ENCODE measurements at places on chromosomes 5 and 9.

- peak; percentile 32 for DNase-seq
These were observed 16.7 kb upstream of the COMMD10 start for GRCh38 chr5:116068028-116068632.

GRCh38 chr5:10678244-10678643 lies 82.8 kb downstream of the DAP start:
- no peak for DNase-seq

GRCh38 chr5:124783285-124783684 lies 36.8 kb upstream of the ZNF608 start:
- no peak for DNase-seq

DNA sequence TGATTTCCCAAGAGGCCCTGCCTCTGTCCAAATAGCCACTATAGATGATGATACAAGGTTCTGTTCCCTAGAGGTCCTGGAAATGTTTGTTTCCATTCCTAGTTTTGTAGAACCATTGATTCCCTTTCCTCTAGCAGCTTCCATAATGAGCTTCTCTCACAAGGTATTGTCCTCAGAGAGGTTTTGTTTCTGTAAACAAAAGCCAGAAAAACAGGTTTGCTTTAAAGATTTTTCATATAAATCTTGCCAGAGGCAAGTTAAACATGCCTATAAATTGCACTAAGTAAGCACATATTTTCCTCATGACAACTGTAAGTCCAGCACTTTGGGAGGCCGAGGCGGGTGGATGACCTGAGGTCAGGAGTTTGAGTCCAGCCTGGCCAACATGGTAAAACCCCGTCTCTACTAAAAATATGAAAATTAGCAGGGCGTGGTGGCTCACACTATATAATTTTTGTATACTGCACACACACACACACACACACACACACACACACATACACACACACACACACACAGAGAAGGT lies 1787.7 kb downstream of the EFNA5 start:
- DNase-seq = no peak

- no peak for DNase-seq
These were observed 175.6 kb upstream of the COX7C start for GRCh38 chr5:86442036-86442745.

DNA sequence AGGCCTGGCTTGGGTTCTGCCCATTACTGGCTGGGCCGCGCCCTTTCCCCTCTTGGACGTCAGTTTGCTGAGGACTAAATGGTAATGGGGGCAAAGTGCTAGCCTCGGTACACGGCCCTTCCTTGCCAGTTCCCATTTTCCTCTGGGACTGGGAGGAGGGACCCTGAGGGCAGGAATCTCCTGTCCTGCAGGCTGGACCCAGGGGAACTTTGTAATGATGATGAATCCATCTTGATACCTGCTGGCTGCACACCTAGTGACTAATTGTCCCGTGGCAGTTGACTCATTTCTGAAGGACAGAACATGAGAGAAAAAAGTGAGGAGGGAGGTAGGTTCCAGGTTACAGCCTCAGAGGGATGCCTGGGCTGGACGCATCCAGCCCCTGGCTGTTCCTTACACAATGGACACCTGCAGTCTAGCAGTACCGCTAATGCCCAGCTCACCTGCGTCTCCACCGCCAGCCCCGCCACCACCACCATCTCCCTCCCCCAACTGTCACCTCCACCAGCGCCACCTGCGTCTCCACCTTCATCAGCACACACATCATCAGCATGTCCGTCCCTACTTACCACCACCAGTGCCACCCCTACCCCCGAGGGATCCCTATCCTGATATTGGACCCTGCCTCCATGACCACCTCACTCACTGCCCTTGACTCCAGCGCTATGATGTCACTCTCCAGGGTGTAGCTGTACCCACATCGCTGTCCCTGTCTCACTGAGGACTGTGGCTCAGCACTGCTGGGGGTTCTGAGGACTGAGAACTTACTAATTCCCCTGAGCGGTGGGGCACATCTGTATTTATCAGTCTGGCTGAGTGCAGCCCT lies 4.3 kb downstream of the CDHR2 start:
- DNase-seq = no peak

DNA sequence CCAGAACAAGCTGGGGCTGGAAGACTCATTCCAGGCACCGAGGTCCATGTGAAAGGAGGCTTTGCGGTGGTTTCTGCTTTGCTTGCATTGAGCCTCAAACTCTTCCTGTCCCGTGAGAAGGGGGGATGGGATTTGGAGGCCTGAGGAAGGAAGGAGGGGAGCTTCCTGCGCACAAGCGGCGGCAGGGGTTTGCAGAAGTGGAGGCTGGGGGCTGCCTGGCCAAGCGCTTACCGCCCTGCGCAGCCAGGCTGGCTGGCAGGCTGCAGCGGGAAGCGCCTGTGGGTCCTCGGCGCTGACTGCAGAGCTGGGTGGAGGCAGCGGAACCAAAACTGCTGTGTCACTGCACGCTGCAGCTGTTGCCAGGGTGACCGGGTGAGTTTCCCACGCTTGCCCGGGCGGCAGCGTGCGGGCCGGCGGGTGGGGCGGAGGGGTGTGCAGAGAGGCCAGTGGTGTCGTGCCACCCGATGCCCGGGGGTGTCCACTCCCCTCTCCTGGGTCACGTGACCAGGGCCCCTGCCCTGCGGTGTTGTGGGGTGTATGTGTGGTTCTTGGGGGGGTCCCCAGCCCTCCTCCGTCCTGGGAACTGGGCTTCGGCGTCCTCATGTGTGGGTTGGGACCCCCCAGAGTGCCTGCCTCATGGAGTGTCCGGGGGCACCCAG lies 81.0 kb downstream of the RXRA start:
- DNase-seq = peak; percentile 98

DNA sequence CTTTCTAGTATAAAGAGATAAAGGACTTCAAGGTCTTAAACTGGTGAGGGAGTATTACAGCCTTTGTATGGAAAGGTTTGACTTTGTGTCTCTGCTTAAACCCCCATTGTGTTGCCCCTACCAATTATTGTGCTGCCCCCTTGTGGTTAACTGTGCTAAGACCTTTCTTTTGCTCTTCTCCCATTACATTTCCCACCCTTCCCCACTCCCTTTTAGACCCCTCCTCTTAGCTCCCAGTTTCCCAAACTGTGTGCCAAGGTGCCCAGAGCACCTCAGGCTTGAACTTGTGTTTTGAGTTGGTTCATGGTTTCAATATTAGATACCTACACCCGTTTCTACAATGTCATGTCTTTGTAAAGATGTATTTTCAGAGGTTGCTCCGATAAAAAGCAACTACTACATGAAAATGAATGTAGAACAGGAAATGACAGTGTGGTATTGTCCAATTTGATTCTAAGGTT lies 2.9 kb downstream of the JAK2 start:
- DNase-seq = peak; percentile 55

GRCh38 chr5:55929020-55929799 lies 65.6 kb downstream of the IL6ST start:
- DNase-seq = no peak

GRCh38 chr5:40775846-40776657 lies 20.3 kb upstream of the TTC33 start:
- DNase-seq = no peak

DNA sequence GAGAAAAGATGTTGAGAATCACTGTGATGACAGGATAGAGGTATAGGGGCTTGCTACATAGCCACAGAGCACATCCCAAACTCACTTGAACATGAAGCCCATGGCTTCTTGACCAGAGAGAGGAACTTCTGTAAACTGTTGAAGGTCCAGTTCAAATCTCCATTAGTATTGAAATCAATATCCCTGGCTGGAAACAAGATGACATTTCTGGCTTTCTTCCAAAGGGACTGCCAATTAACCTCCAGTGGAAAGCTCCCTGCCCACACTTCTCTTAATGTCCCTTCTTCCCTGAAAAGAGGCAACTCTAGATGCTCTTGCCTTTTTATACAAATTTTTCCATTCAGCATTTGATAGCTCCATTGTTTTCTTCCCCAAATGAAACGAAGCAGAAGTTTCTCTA lies 612.1 kb downstream of the EBF1 start:
- no peak for DNase-seq

DNA sequence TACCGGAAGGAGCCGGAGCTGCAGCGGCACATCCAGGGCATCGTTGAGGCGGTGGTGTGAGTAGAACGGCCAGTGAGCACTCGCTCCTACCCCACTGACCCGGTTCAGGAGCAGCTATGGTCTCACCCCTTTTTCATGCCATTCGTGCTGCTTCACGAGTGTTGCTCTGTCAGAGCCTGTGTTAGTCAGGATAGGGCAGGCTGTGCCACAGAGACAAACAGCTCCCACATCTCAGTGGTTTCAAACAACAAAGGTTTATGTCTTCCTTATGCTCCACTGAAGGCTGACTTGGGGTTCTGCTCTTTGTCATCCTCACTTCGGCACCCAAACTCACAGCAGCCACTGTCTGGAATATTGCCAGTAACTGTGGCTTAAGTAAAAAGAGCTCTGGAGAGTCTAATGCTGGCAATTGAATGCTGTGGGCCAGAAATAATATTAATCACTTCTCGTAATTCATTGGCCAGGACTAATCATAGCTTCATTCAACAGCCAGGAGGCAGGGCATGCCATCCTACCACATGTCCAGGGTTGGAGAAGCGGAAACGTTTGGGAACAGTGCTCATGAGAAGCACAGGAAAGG lies 28.4 kb downstream of the ARHGEF37 start:
- no peak for DNase-seq

GRCh38 chr5:67141644-67142043 lies 55.0 kb downstream of the CD180 start:
- DNase-seq = no peak
